ENCODE measurements at places on chromosomes 3 and 15. TPM values are rescaled to one million over a fixed set of nuclear protein-coding genes. Genes with fewer than 3 reads are reported as not detected.

The C3orf20 gene
- total RNA-seq, result not detected

The EFL1 gene
- 4.9 TPM for total RNA-seq

- H3K4me3 ChIP-seq, result no peak overlapping the region
- H3K27me3 ChIP-seq, result no peaks in the 10 kb centered on the region
- no peak overlapping the region for H3K27ac ChIP-seq
- H3K36me3 ChIP-seq, result no peaks in the 10 kb centered on the region
These were observed 3.1 kb upstream of the SLC24A1 start for GRCh38 chr15:65618560-65619109.

The ABI3BP gene
- total RNA-seq, result 25.3 TPM

The C3orf22 gene
- total RNA-seq, result not detected

DNA sequence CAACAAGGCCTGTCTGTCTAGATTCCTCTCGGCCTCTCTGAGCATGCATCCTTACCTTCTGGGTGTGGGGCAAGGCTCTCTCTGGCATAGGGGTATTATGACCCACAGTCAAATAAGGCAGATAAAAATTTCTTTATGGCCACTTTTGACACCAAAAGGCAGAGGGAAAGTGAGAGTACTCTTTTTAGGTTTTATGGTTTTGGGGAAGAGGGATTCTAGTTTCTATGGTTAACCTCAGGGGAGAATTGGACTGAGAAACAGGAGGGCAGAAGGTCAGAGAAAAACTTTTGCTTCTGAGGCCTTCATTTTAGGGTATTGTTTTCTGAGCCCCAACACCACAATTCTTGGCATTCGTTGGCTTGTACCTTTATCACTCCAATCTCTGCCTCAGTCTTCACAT lies 70.0 kb upstream of the CCDC54 start:
- no peak overlapping the region for H3K27ac ChIP-seq
- H3K27me3 ChIP-seq, result no peaks in the 10 kb centered on the region
- H3K36me3 ChIP-seq, result no peaks in the 10 kb centered on the region
- DNase-seq, result no peak

DNA sequence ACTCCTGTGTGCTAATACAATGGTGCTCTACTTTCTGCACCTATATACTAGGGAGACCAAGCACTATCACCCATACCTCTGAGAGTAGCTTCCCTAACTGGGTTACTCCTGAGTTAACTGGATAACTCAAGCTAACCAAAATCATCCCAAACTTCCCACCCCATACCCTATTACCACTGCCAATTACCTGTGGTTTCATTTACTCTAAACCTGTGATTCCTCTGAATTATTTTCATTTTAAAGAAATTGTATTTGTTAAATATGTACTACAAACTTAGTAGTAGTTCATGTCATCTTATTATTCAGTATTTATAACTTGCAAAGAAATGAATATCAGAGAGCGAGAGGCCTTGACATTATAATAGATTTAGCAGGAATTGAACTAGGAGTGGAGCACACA lies 340.5 kb downstream of the TBC1D5 start:
- H3K27ac ChIP-seq, result no peak overlapping the region
- peaks cover 7% of the 10 kb centered on the region for H3K36me3 ChIP-seq
- no peaks in the 10 kb centered on the region for H3K4me1 ChIP-seq
- no peak for DNase-seq
- H3K27me3 ChIP-seq, result no peaks in the 10 kb centered on the region
- no peak overlapping the region for H3K4me3 ChIP-seq

GRCh38 chr3:100548053-100548452 lies 55.6 kb downstream of the TMEM45A start:
- no peaks in the 10 kb centered on the region for H3K4me1 ChIP-seq
- no peaks in the 10 kb centered on the region for H3K36me3 ChIP-seq
- H3K27ac ChIP-seq, result no peak overlapping the region

- H3K36me3 ChIP-seq, result no peaks in the 10 kb centered on the region
- no peak for DNase-seq
- no peaks in the 10 kb centered on the region for H3K4me1 ChIP-seq
- H3K27ac ChIP-seq, result no peak overlapping the region
- H3K27me3 ChIP-seq, result peaks cover 2% of the 10 kb centered on the region
These were observed 8.8 kb upstream of the NMD3 start for GRCh38 chr3:161212171-161212771.

- no peaks in the 10 kb centered on the region for H3K27me3 ChIP-seq
- H3K36me3 ChIP-seq, result no peaks in the 10 kb centered on the region
- H3K4me3 ChIP-seq, result no peak overlapping the region
These were observed 26.0 kb upstream of the EID1 start for GRCh38 chr15:48851956-48852355.

DNA sequence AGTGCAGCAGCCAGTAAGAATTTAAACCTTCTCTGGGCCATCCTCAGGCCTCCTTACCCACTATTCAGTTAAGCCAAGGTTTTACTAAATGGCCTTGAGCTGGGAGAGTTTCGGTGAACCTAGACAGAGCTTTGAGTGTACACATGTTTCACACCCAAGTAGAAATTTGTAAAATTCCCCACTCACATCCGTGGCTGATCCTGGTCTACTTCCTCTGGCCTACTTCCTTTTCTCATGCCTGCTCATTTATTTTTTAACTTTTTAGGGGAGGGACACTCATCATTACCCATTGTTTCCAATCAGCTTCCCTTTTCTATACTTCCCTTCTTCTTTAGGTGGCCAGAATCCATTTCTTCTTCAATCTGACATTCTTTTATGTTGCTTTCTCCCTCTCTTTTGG lies 7.6 kb downstream of the CX3CR1 start:
- DNase-seq, result no peak
- no peaks in the 10 kb centered on the region for H3K36me3 ChIP-seq
- H3K4me3 ChIP-seq, result no peak overlapping the region
- no peak overlapping the region for H3K27ac ChIP-seq
- no peaks in the 10 kb centered on the region for H3K4me1 ChIP-seq

DNA sequence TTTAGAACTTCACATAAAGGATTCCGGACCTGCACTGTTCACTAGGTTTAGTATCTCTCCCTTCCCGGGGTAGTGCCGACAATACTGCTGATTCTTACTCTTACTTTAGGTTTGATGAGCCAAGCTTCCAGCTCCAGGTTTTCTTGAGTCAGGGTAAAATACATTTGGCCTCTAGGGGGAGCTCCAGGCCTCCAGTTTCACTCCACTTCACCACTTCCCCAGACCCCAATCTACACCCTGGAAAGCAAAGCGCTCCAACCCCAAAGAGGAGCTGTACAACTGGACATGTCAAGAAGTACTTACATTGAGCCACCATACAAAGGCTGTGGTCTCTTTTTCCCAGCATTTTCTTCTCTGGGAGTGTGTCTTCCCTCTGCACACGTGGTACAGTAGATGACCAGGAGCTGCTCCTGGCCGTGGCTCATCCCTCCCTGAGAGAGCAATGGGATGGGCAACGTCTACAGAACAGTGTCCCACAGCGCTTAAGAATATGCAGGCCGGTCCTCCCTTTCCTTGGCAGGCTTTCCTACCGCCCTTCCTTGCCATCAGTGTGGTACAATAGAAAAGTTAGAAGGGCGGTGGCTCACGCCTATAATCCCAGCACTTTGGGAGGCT lies 93.9 kb upstream of the CCDC80 start:
- H3K4me3 ChIP-seq, result no peak overlapping the region
- no peaks in the 10 kb centered on the region for H3K4me1 ChIP-seq
- H3K36me3 ChIP-seq, result no peaks in the 10 kb centered on the region
- H3K27me3 ChIP-seq, result no peaks in the 10 kb centered on the region

GRCh38 chr3:94402126-94402525 lies 339.3 kb downstream of the NSUN3 start:
- no peak overlapping the region for H3K4me3 ChIP-seq
- DNase-seq, result no peak
- H3K27me3 ChIP-seq, result no peaks in the 10 kb centered on the region
- H3K36me3 ChIP-seq, result no peaks in the 10 kb centered on the region
- H3K4me1 ChIP-seq, result no peaks in the 10 kb centered on the region

- no peak overlapping the region for H3K4me3 ChIP-seq
- H3K27me3 ChIP-seq, result peaks cover 9% of the 10 kb centered on the region
- H3K4me1 ChIP-seq, result peaks cover 8% of the 10 kb centered on the region
These were observed 18.2 kb upstream of the SPTSSB start for GRCh38 chr3:161389445-161390035.

DNA sequence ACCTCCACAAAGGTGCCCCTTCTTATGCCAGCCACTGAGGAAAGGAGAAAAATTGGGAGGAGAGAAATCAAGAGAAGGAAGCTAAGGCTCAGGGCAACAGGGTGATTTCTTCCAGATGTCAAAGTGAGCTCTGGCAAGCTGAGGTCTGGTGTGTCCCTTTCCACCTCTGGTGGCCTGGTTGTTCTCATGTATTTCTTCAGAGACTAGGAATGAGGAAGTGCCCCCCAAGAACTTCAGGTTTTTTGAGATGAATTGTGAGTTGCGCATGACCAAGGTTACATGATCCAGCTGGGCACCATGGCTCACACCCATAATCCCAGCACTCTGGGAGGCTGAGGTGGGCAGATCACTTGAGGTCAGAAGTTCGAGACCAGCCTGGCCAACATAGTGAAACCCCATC lies 5.6 kb downstream of the RAB6B start:
- DNase-seq, result no peak
- H3K4me3 ChIP-seq, result no peak overlapping the region
- H3K4me1 ChIP-seq, result peaks cover 4% of the 10 kb centered on the region
- no peak overlapping the region for H3K27ac ChIP-seq
- H3K27me3 ChIP-seq, result no peaks in the 10 kb centered on the region

DNA sequence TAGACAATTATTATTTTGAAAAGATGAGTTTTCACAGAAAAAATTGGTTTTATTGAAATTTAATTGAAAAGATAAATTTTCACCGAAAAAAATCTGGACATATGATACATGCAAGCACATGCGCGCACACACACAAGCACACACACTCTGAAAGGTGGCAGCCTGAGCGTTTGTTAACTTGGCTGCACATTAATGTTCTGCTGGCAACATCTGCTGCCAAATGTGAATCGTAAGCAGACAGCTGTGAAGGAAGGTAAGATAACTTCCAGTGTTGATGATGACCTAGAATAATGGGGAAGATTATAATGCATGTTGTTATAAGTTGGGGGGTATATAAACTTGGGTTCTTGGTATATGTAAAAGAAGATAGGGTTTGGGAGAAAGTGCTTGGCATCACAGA lies 18.4 kb upstream of the CMTM7 start:
- H3K36me3 ChIP-seq, result no peaks in the 10 kb centered on the region
- DNase-seq, result no peak
- H3K4me1 ChIP-seq, result peaks cover 4% of the 10 kb centered on the region
- no peaks in the 10 kb centered on the region for H3K27me3 ChIP-seq

- H3K4me3 ChIP-seq, result no peak overlapping the region
- H3K4me1 ChIP-seq, result no peaks in the 10 kb centered on the region
- H3K27me3 ChIP-seq, result no peaks in the 10 kb centered on the region
These were observed 29.6 kb upstream of the SGO1 start for GRCh38 chr3:20215636-20216035.

GRCh38 chr3:19487386-19487785 lies 339.1 kb downstream of the KCNH8 start:
- DNase-seq, result no peak
- H3K4me1 ChIP-seq, result no peaks in the 10 kb centered on the region
- no peak overlapping the region for H3K4me3 ChIP-seq

- no peaks in the 10 kb centered on the region for H3K27me3 ChIP-seq
- no peak overlapping the region for H3K4me3 ChIP-seq
These were observed 29.3 kb downstream of the CD200 start for GRCh38 chr3:112362221-112362620.

The CD200R1 gene
- total RNA-seq, result 0.24 TPM

DNA sequence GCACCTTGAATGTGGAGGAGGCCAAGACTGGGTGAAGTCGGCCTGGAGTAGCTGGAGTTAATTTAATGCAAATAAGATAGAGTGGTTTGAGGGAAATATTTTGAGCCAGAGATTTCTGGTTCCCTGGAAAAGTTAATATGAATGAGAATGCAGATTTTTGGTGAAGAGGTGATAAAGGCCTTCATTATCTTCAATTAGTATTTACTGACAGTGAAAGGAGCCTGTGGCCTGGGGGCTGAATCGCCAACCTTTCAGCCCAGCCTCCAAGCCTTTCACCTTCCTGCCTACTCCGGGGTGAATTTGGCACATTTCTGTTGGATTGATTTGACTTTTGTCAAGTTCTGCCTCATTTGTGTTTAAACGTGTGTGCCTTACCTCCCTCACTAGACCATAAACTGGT lies 147.8 kb downstream of the SOX2 start:
- H3K27ac ChIP-seq, result no peak overlapping the region
- no peaks in the 10 kb centered on the region for H3K27me3 ChIP-seq
- no peaks in the 10 kb centered on the region for H3K36me3 ChIP-seq

DNA sequence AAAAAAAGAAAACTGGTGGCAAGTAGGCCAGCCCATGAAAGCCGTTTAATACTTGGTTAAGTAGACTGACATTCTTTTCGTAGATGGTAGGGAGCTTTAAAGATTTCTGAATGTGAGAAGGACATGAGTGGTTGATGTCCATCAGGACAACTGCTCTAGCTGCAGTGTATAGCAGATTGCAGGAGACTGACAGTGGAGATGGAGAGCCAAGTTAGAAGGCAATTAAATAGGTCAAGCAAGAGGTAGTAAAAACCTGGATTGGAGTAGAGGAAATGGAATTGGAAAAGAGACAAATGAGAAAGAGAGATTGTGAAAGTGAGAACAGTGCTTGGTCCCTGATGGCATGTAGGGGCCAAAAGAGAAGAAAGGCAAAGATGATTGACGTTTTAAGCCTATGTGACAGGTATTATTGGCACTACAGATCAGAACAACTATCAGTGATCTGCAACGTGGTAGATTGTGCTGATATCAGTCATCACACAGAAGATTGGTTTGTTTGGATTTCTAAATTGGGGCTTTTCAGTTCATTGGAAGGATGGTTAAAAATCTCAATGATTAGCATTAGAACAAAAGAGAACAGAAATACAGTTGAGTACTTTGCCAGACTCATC lies 74.0 kb downstream of the CNTN4 start:
- H3K27ac ChIP-seq, result no peak overlapping the region
- H3K4me3 ChIP-seq, result no peak overlapping the region
- H3K36me3 ChIP-seq, result no peaks in the 10 kb centered on the region
- DNase-seq, result no peak
- H3K4me1 ChIP-seq, result no peaks in the 10 kb centered on the region

- no peaks in the 10 kb centered on the region for H3K4me1 ChIP-seq
- DNase-seq, result peak; percentile 80
- no peaks in the 10 kb centered on the region for H3K36me3 ChIP-seq
- no peaks in the 10 kb centered on the region for H3K27me3 ChIP-seq
- peak overlapping the region; percentile 48 for H3K4me3 ChIP-seq
These were observed 32.4 kb upstream of the ALDH1L1 start for GRCh38 chr3:126212620-126213378.

DNA sequence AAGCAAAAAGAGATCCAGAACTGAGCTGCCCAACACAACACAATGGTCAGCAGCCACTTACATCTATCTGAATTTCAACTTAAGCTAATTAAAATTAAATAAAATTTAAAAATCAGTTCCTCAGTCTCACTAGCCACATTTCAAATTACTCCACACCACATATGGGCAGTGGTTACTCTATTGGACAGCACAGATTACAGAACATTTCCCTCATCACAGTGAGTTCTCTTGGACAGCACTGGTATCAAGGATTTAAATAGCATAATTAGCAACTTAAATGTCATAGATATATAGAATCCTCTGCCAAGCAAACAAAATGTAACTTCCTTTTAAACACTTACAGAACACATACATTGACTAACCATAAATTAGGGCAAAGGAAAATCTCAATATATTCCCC lies 64.4 kb downstream of the KBTBD12 start:
- no peaks in the 10 kb centered on the region for H3K36me3 ChIP-seq
- H3K27me3 ChIP-seq, result no peaks in the 10 kb centered on the region
- no peak for DNase-seq
- H3K4me3 ChIP-seq, result no peak overlapping the region

- no peak overlapping the region for H3K27ac ChIP-seq
- no peaks in the 10 kb centered on the region for H3K4me1 ChIP-seq
- no peak overlapping the region for H3K4me3 ChIP-seq
- DNase-seq, result no peak
- no peaks in the 10 kb centered on the region for H3K36me3 ChIP-seq
These were observed 8.1 kb upstream of the PHC3 start for GRCh38 chr3:170189398-170190256.
